Stimulated activated CD8-positive, alpha-beta memory T cell treated with anti-CD3 and anti-CD28 coated beads, Interleukin-7, amount 100 ng/mL, for 48 hours (primary cell): ENCODE measurements at places on chromosomes 2 and 18.

- DNase-seq, result no peak
These were observed 41.6 kb downstream of the DHRS9 start for GRCh38 chr2:169110916-169111315.

GRCh38 chr18:10508591-10508990 is 17.2 kb upstream of the NAPG start:
- no peak for DNase-seq

- no peak for DNase-seq
These were observed 46.8 kb upstream of the EML6 start for GRCh38 chr2:54676656-54677055.

DNA sequence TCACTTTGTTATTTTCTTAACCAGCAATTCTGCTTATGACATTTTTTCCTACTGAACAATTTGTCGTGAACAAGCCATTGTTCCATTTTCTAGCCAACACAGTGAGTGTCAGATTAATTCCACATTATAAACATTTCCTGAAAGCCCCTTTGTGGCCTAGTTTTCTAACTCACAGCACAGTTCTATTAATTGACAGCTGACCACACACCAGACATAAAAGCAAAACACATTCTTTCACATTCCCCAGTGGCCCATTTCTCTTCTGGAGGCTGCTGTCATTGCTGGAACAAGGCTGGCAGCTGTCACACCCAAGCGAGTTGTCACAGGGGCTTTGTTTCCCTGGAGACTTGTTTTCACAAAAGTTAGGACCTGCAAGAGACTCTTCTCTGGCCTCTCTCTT is 50.7 kb downstream of the RNF152 start:
- DNase-seq, result no peak

DNA sequence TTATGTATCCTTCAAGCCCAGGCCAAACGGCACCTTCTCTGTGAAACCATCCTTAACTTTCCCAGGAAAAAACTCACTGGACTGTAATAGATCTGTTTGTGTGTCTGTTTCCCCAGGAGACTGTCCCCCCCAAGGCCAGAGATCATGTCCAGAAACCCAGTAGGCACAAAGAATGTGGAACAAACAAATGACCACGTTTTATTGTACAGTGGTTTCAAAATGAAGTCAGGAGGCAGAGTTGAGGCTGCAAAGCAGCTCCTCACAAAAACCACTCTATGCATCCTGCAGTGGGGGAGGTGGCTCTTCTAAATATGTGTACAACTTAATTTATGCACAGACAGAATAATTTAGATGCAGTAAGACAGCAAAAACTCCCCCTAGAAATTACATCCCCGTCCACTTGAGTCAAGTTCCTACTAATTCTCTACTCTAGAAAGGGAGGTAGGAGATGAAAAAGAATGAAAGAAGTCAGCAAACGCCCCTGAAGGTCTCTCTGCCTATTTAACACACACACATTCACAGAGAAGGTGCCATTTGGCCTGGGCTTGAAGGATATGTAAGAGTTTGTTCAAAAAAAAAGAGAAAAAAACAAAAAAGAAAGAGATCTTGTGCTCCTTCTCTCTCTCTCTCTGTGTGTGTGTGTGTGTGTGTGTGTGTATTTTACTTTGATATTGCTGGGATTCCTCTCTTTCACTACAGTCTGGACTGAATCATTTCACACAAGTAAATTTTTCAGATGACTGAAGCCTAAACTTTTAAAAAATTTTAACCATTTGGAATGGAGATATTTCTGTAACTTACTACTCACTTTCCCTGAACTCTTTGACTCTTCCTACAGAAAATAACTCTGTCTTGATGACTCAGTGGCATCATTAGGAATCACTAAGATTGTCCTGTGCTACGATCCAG is 19.5 kb downstream of the BCL2 start:
- no peak for DNase-seq

DNA sequence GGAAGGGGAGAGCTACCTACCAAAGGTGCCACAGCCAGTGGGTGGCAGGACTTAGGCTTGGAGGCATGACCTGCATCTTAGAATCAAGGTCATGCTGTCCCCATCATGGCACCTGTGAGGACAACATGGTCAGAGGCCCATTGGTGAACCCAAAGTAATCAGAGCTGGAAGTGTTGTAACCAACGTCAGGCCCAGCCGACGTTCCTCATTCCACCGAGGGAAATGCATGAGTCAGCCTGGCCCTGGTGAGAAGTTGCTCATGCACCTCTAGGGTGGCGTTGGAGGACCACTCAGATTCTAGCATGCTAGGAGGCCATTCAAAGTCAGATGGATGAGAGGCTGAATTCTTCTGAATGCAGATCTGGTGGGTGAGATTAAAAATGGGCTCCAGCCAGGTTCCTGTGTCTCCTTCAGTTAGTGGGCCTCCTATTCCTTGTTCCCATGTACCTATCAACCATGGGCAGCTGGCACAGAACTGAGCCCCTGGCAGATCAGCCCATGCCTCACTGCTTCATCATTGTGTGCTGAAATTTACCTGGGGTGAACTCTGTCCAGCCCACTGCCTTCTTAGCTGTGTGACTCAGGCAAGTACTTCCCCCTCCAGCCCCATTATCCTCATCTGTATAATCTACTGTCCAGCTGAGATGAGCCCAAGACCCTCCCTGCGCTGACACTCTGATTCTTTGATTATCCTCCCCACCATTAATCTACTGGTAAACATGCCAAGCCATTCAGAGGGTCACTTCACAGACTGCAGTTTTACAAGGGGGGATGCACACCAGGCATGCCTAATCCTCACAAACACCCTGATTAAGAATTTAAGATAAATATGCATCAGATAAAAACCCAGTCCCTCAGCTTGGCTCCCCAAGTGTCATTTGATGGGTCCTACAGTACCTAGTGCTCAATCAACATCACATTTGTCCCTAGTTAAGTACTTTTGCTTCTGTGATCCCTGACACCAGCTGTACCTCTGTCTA is 14.0 kb downstream of the SLC14A2 start:
- no peak for DNase-seq

- no peak for DNase-seq
These were observed 206.1 kb downstream of the GULP1 start for GRCh38 chr2:188497726-188498125.

GRCh38 chr2:41267929-41268659 is 779.7 kb upstream of the PKDCC start:
- no peak for DNase-seq

GRCh38 chr2:195500879-195501278 is 156.1 kb upstream of the SLC39A10 start:
- no peak for DNase-seq

DNA sequence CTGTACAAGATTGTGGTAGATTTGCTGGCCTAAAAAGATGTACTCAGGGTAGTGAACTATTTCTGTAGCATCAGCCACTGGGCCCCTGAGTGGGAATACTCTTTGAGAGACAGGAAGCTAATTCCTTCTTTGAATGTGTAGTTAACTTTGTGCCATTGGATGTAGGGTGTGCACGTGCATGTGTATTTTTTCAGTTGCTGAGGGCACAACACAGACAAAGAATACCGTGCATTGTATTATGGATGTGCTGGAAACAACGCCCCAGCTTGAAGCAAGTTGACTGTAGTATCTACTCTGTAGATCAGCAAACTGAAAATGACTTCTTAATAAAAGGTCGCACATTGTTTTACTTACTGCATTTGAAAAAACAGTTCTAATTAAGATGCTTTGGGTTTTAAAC is 14.1 kb downstream of the CRIM1 start:
- no peak for DNase-seq

DNA sequence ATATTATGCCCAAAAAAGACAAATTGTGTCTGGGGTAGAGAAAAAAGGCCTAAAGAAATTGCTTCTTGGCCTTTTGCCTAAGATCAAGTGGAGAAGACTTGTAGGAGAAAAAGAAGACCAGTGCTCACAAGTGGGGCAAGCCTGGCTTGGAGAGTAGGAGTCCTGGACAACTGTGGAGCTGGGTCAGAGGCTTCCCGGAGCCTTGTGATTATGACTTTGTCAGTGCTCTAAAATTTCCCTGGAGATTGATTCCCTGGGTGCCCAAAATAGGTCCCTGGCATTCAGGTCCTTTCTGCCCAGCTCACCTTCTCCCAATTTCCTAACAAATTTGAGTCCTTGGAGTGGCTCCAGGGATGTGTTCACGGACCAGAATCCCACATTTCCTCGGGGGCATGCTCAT is 787 bp upstream of the TRIM54 start:
- DNase-seq, result no peak

- DNase-seq, result no peak
These were observed 190.7 kb upstream of the RBBP8 start for GRCh38 chr18:22742409-22742808.

- DNase-seq, result no peak
These were observed 15.5 kb downstream of the PXDN start for GRCh38 chr2:1728821-1729220.

- DNase-seq, result no peak
These were observed 1267.1 kb downstream of the LRP1B start for GRCh38 chr2:140863713-140864112.

- no peak for DNase-seq
These were observed 627.6 kb upstream of the PKDCC start for GRCh38 chr2:41420219-41420618.

DNA sequence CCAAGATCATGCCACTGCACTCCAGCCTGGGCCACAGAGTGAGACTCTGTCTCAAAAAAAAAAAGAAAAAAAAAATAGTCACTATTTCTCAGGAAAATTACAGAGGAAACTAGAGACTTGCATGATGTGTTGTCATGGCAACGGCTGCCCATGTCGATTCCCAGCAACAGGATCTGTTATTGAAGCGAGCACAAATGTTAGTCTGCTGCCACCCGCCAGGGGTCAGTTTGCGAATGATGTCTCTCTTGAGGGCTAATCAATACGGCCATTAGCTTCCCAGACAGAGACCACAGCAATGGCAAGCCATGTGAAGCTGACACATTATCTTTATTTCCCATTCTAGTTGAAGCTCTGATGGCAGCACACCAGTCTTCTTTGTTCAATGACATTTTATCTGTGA is 32.4 kb upstream of the ACYP2 start:
- DNase-seq, result no peak

- no peak for DNase-seq
These were observed at the start of gene STON1 for GRCh38 chr2:48530033-48530811. STON1 (plus strand) TSS chr2:48530154; CDS start chr2:48580634, 50,480 bp downstream.

- no peak for DNase-seq
These were observed 270.1 kb upstream of the STON1 start for GRCh38 chr2:48259811-48260210.

GRCh38 chr2:42049221-42050009 is 1.6 kb downstream of the PKDCC start:
- no peak for DNase-seq

- DNase-seq, result no peak
These were observed 65.8 kb downstream of the SGPP2 start for GRCh38 chr2:222490131-222490530.

DNA sequence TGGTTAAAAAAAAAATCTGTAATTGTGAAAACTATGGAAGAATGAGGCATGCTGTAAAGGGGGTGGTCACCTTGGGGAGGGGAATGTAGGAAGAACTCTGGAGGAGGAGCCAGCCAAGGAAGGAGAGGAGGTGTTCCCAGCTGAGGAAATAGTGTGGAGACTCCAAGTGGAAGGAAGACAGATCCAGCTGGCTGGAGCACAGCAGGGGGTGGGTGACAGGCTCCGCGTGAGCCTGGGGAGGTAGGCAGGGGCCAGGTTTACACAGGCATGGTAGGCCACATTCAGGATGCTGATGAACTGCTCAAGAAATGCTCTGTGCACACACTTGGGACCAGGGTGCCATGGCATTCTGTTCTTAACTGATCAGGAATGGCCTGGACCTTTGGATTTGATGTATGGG is 16.8 kb downstream of the AFF3 start:
- DNase-seq, result no peak

GRCh38 chr18:59986139-59986538 is 86.3 kb downstream of the PMAIP1 start:
- DNase-seq, result no peak

DNA sequence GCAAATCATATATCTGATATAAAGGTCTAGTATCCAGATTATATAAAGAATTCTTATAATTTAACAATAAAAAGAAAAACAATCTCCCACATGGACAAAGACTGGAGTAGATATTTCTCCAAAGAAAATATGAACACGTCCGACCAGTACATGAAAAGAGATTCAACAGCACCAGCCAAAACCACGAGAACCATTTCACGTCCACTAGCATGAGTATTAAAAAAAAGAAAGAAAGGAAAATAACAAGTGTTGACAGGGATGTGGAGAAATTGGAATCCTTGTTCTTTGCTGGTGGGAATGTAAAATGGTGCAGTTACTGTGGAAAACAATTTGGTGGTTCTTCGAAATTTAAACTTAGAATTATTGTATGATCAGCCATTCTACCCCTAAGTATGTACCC is 432.7 kb upstream of the TRIB2 start:
- no peak for DNase-seq

DNA sequence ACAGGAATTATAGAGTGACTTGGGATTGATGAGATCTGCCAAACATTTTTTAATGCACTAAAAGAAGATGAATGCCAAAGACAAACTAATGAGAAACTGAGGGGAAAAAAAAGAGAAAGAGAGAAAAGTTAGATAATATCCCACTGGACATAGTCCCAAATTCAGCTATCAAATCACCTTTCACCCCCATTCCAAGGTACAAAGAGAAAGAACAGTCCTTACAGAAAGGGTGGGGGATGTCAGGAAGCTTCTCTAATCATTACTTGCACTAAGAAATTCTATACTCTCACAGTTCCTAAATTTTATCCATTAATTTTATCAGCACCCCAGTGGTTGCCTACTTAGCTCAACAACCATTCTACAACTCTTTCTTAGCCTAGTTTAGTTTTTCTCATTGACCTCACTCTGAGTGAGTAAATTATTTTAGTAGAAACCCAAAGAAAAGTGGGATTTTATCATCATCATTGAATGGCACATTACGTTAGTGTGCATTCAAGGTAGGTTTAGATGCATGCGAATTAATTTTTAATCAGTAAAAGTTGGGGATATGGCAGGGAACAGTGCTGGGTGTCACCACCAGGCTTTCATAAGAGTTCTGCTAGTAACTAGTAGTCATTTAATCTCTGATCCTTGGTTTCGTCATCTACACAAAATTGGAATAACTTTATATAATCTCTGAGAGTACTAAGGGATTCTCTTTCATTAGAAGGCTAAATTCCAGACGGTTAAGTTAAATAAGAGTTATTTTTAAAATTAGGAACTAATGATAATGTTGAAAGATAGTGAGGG is 85.3 kb upstream of the CYTIP start:
- DNase-seq, result no peak

DNA sequence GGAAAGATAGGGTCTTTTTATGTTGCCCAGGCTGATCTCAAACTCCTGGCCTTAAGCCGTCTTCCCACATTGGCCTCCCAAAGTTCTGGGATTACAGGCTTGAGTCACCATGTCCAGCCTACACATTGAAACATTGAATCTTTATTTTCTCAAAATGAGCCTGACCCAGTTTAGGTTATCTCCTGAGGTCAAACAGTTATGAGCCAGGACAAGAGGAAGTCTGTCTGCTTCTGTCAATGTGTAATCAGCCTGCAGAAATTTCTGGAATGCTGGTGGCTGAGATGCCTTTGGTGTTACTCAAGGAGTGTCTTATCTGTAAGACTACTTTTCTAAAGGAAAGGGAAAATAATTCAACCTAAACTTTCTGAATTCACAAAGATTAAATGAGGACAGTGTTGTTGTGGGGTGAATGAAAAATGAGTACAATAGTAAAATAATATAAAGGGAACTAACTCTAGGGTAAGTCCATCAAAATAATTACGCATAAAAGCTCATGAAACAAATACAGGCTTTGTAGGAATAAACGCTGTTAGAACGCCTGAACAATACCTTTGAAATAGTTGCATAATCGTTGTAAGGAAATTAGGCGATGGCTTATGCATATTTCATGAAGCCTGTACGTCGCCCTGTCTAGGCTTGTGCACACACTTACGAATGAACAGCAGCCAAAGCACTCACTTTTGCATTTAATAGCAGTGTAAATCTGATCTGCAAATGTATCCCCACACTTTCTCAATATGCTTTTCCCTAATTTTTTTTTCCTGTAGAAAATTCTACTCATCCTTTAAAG is 260.8 kb downstream of the RDH14 start:
- no peak for DNase-seq
